Stimulated activated CD8-positive, alpha-beta memory T cell treated with anti-CD3 and anti-CD28 coated beads, Interleukin-15, amount 100 ng/mL, for 48 hours (primary cell): ENCODE measurements at places on chromosomes 4 and X.

DNA sequence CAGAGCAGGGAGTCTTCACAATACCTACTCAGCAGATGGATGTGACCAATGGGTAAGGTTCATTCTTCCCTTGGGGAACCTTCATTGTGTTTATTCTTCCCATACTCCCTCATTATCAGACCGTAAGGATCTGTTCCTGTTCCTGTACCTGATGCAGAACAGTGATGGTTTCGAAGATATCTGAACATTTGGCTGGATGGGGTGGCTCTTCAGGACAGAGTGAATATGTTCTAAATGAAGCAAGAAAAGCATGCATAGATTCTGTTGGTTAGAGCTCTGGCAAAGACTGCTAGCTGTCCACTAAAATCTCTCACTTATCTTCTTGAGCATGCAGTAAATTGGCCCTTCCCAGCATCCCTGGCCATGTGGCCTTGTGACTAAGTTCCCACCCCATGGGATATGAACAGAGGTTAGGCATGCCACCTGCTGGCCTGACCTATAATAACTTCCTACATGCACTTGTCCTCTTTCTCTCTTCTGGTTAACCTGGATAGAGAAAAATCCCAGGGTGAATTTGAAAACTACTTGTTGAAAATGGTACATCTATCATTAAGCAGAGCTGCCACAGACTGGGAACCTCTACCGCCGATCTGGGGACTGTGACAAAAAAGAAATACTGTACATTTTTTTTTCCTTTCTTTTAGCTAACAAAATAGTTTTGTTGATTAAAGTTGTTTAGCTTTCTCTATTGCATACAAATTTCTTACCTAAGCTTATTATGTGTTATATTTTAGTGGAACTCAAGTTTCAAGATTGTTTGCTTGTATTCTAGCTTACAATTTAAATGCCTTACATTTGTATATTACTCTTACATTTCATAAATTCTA lies 60.0 kb upstream of the BANK1 start:
- DNase-seq, result peak; percentile 4

- DNase-seq, result no peak
These were observed 46.6 kb downstream of the FAM193A start for GRCh38 chr4:2583092-2583491.

GRCh38 chrX:39907964-39908661 lies 189.6 kb downstream of the BCOR start:
- DNase-seq, result peak; percentile 0

DNA sequence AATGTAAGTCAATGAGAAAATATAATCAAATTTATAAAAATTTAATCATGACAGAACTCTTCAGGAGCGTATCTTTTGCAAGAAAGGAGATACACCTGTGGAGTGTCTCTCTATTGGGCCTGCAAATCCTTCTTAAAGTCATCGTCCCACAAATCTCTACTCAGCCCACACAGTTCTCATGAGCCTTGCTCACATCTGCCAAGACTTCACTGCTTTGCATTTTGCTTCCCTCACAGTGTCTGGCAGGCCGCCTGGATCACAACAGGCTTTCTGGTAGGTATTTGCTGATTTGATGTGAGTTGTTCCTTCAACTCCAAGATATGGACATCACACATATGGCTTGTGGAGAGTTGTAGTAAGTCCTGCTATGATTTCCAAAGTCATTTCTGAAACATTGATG lies 183.1 kb upstream of the ARX start:
- no peak for DNase-seq

GRCh38 chrX:3348191-3348590 lies 1.7 kb upstream of the MXRA5 start:
- no peak for DNase-seq
